Ascending aorta (tissue), 2 donors: ENCODE measurements at places on chromosomes 3 and 15. TPM values are rescaled to one million over a fixed set of nuclear protein-coding genes. Genes with fewer than 3 reads are reported as not detected.
A peak's percentile ranks its signal among the peaks of the same experiment; 100 is the strongest.

- H3K4me1 ChIP-seq: no peaks in the 10 kb centered on the region
- H3K36me3 ChIP-seq: no peaks in the 10 kb centered on the region
- no peaks in the 10 kb centered on the region for H3K27me3 ChIP-seq
- DNase-seq: no peak
- H3K27ac ChIP-seq: no peak overlapping the region
These were observed 61.7 kb upstream of the TP63 start for GRCh38 chr3:189569473-189569872.

DNA sequence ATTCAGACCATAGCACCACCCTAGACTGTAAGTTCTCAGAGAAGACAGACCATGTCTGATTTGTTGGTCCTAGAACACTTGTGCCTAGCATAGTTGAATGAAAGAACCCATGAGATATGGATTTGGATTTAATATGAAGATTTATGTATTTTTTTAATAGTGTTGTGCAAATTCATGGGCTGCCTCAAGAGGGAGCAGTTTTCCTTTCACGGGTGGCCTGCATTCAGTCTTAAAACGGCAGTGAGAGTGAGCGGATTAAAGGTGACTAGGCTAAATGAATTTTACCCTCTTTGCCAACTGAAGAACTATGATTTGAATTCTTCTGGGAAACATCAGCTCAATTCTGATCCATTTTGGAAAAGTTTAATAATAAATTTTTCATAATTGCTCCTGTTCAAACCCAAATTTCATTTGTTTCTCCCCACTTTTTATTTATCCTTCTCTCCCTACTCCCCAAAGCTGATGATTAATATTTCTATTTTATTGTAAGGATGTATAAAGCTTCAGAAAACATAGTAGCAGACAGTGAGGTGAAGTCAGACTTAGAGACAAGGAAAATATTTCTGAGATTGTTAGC is 67.3 kb downstream of the MORC1 start:
- H3K4me1 ChIP-seq: no peaks in the 10 kb centered on the region
- no peaks in the 10 kb centered on the region for H3K27me3 ChIP-seq
- no peak for DNase-seq
- no peak overlapping the region for H3K27ac ChIP-seq
- H3K4me3 ChIP-seq: no peak overlapping the region
- H3K36me3 ChIP-seq: no peaks in the 10 kb centered on the region

The PTX3 gene
- total RNA-seq: 9.2 TPM

GRCh38 chr3:19742935-19743334 is 191.1 kb downstream of the EFHB start:
- no peak overlapping the region for H3K27ac ChIP-seq
- no peak overlapping the region for H3K4me3 ChIP-seq
- H3K4me1 ChIP-seq: no peaks in the 10 kb centered on the region
- DNase-seq: no peak
- no peaks in the 10 kb centered on the region for H3K36me3 ChIP-seq
- H3K27me3 ChIP-seq: no peaks in the 10 kb centered on the region

GRCh38 chr3:11096266-11097139 is 57.8 kb upstream of the HRH1 start:
- H3K4me1 ChIP-seq: no peaks in the 10 kb centered on the region
- peak overlapping the region; percentile 82 for H3K27ac ChIP-seq
- no peaks in the 10 kb centered on the region for H3K36me3 ChIP-seq
- H3K27me3 ChIP-seq: no peaks in the 10 kb centered on the region

DNA sequence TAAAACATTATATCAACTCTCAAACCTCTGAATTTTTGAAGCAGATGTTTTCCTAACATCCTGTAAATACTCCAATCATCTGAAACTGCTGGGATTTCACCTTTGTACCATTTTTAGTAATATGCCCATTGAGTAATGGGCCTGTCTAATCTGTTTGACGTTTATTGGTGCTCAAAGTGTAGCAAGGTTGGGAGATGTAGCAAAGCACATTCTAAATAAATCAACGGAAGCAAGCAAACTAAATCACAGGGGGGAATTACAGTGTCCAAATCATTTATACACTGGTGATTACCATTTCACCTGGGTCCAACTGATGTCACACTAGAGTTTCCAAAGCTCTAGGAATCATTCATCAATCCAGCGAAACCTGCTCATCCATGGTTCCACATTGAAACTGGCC is 518.7 kb upstream of the TBL1XR1 start:
- H3K27ac ChIP-seq: no peak overlapping the region
- no peaks in the 10 kb centered on the region for H3K36me3 ChIP-seq
- no peaks in the 10 kb centered on the region for H3K27me3 ChIP-seq
- DNase-seq: no peak
- H3K4me3 ChIP-seq: no peak overlapping the region
- H3K4me1 ChIP-seq: peaks cover 3% of the 10 kb centered on the region

The ITIH4 gene
- 9.8 TPM for total RNA-seq

GRCh38 chr3:56059731-56060130 is 408.5 kb downstream of the ERC2 start:
- no peak overlapping the region for H3K4me3 ChIP-seq
- no peak for DNase-seq
- no peaks in the 10 kb centered on the region for H3K4me1 ChIP-seq
- no peaks in the 10 kb centered on the region for H3K36me3 ChIP-seq
- H3K27me3 ChIP-seq: no peaks in the 10 kb centered on the region

DNA sequence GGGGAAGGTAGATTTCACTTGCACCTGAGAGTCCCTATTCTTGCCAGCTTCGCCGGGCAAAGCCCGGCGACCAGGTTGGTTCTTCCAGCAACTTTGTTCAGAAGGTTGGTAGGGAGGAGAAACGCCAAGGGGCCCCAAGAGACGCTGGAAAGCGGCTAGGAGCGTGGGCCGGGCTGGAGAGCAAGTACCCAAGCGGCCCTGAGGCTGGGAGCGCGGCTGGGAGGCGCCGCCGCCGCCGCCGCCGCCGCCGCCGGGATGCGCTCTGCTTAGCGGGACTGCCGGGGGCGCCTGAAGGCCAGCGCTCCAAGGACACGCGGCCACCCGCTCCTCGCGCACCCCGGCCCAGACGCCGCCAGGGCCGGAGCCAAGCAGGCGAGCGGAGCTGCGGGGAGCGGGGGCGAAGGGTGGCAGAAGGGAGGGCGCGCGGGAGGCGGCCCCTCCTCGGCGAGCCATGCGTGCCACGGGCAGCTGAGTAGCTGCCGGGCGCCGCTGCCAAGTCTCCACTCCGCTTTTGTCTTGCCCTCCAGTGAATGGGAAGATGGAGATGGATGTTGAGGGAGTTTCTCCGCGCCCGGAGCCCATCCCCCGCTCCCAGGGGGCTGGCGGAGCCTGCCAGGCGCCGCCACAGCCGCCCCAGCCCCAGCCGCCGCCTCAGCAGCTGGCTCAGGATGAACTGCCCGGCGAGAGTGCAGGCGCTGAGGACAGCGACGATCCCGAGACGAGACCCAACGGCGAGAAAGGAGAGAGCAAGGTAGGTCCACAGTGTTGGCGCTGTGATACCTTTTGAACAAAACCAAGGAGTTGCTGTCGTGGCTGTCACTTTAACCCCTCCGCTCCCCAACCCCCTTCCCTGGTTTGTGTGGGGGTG is 227.4 kb upstream of the AZI2 start:
- no peaks in the 10 kb centered on the region for H3K36me3 ChIP-seq
- peak overlapping the region; percentile 80 for H3K4me3 ChIP-seq
- DNase-seq: peak; percentile 66
- H3K27ac ChIP-seq: peak overlapping the region; percentile 74

DNA sequence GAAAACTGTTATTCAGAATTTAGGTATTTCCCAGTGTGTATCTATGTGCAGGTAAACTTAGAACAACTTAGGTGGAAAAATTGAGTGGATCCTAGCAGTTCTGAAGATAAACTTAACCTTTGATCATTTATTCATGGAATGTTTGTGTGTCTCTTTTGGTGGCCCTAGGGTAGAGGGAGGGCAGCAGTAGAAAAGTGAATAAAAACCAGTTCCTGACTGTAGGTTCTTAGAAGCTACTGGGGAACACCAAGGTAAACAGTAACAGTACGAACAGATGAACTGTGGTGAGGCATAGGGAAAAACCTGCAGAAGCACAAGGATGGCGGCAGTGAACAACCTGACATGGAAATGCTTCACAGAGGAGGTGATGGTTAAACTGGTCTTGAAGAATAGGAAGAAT is 2.5 kb downstream of the SNRK start:
- no peaks in the 10 kb centered on the region for H3K27me3 ChIP-seq
- no peaks in the 10 kb centered on the region for H3K36me3 ChIP-seq
- no peak overlapping the region for H3K27ac ChIP-seq
- H3K4me3 ChIP-seq: peak overlapping the region; percentile 79
- no peak for DNase-seq

GRCh38 chr3:29181149-29181780 is 99.6 kb upstream of the RBMS3 start:
- H3K36me3 ChIP-seq: no peaks in the 10 kb centered on the region
- no peak overlapping the region for H3K4me3 ChIP-seq
- H3K27me3 ChIP-seq: no peaks in the 10 kb centered on the region
- no peaks in the 10 kb centered on the region for H3K4me1 ChIP-seq
- DNase-seq: no peak
- no peak overlapping the region for H3K27ac ChIP-seq

DNA sequence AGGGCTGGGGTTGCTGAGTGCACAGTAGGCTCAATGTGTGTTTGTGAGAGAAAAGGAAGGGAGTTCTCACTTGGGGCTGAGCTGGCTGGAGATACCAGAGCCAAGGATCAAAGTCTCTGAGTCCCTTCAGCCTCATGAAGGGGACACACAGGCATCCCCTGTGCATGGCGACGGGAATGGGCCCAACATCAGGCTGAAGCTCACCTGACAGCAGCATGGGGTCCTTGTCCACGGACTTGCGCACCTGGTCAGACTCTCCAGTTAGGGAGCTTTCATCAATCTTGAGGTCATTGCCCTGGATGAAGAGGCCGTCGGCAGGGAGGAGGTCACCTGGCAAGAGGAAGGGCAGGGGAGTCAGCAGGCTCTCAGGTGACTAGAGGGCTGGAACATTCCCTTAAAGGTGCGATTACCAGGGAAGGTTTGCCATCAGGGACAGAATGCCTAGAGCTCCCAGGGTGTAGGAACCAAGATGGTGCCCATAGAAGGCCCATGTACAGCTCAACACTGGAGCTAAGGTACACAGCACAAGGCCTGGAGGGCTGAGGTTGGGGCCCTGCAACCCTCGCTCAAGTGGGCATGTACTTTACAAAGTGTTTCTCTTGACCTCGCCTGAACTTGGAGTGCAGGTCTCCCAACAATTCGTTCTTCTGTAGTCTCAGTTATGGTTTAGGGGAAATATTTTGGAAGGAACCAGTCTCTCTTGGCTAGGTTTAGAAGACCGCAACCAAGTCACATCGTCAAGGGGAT is 80.0 kb upstream of the SEC13 start:
- no peaks in the 10 kb centered on the region for H3K36me3 ChIP-seq
- no peaks in the 10 kb centered on the region for H3K27me3 ChIP-seq
- no peak for DNase-seq
- no peak overlapping the region for H3K4me3 ChIP-seq
- no peaks in the 10 kb centered on the region for H3K4me1 ChIP-seq

- H3K4me1 ChIP-seq: peaks cover 15% of the 10 kb centered on the region
- H3K27me3 ChIP-seq: no peaks in the 10 kb centered on the region
- no peaks in the 10 kb centered on the region for H3K36me3 ChIP-seq
- H3K27ac ChIP-seq: peak overlapping the region; percentile 63
- H3K4me3 ChIP-seq: no peak overlapping the region
These were observed 68.6 kb upstream of the ITGA11 start for GRCh38 chr15:68500363-68501258.

GRCh38 chr15:74820056-74820455 is 6.4 kb upstream of the CPLX3 start:
- DNase-seq: no peak
- no peak overlapping the region for H3K27ac ChIP-seq
- no peak overlapping the region for H3K4me3 ChIP-seq
- no peaks in the 10 kb centered on the region for H3K27me3 ChIP-seq
- no peaks in the 10 kb centered on the region for H3K36me3 ChIP-seq
- no peaks in the 10 kb centered on the region for H3K4me1 ChIP-seq

DNA sequence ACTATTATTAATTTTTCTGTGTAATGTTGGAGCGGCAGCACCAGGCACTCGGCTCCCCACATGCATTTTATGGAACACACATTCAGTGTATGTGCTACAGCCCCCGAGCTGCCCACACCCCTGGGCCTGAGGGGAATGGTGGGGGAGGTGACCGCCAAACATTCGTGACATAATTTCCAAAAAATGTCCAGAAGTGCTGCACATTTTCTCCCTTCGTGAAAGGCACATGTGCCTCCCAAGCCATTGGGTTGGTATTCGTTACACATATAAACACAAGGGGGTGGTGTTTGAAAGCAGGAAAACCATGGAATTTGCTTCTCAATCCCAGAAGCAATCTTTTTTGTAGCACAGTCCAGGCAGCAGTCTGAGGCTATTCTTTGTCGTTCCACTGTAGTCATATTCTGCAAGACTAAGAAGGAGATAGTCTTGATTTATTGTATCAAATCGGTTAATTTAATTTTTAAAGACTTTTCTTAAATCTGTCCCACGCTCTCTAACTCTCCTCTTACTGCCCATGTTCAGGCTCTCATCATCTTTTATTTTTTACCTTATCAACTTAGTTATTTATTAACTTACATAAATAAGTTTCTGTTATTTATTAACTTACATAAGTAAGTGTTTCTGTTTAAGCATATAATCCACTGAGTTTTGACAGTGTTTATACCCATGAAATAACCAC is 39.2 kb upstream of the POLR2M start:
- no peaks in the 10 kb centered on the region for H3K4me1 ChIP-seq
- peak overlapping the region; percentile 29 for H3K27ac ChIP-seq
- no peaks in the 10 kb centered on the region for H3K36me3 ChIP-seq
- peak overlapping the region; percentile 20 for H3K4me3 ChIP-seq
- no peak for DNase-seq

DNA sequence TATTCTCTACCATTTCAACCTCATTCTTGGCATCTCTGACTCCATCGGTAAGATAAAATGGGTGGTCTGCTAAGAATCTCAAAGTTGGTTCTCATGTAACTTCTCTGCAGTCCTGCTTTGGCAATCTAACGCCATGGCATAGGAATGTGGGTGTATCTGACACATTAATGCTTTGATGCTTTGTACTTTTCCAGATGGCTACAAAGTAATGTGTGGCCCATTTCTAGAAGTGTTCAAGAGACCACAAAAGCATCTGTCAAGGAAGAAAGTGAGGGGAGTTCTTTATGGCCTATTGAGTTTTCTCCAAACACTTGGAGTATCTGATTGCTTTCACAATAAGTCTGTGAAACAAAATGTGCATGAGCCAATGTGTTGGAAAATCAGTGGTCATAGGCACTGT is 339.9 kb upstream of the TGFBR2 start:
- no peaks in the 10 kb centered on the region for H3K36me3 ChIP-seq
- no peak overlapping the region for H3K4me3 ChIP-seq
- no peak overlapping the region for H3K27ac ChIP-seq
- no peak for DNase-seq
- peaks cover 4% of the 10 kb centered on the region for H3K4me1 ChIP-seq
- H3K27me3 ChIP-seq: no peaks in the 10 kb centered on the region
